ENCODE measurements at places on chromosomes 2 and 18.

GRCh38 chr2:112588611-112589045 lies 4.2 kb downstream of the CHCHD5 start:
- DNase-seq, result peak; percentile 76

GRCh38 chr2:47339745-47340541 lies 63.0 kb upstream of the MSH2 start:
- DNase-seq, result peak; percentile 43

DNA sequence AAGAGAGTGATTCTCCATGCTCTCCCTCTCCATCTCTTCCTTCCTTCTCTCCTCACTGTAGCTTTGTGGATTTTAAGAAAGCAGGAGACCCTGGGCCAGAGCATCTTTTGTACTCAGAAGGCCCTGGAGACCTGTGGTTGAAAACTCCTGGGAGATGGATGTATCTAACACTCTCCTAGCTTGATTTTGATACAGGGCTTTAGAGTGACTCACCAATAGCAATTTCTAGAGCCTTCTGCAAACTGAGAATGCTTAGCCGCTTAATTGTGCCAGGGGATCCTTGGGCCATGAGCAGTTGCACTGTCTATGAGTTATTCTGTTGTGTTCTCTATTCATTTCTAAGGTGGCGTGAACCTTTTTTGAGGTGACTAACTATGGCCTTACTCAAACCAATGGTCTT lies 17.7 kb downstream of the HOXD1 start:
- DNase-seq, result no peak

DNA sequence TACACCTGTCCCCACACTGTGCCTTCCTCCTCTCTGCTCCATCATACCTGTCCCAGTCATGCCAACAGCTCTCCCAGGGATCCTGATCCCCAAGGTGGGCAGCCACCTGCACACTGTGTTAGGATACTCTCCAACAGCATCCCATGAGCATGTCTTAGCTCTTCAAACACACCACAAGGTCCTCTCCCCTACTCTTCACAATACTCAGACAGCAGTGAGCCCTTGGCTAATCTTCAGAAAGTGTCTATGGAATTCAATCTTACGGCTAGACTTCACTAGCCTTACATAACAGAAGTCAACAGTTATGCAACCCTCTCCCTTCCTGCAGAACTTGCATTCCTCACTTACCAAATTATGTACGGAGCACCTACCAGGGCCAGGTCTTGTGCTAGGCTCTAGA lies 79.9 kb downstream of the MYO5B start:
- no peak for DNase-seq

DNA sequence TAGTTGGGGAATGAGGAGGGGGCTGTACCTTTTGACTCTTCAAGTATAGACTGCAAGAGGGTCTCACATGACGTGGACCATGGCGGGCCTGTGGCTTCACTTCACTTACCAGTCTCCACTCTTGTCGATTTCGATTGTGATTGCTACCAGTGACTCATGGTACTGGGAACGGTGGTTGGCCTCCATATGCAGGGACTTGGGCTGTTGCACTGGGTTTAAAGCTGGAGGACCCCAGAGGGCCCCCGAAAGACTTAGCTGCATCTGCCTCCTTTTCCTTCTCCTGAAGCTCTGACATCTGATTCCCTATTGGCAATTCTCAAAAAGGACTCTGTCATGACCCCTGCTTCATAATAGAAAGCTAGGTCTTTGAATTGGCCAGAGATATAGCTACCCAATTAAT lies 43.4 kb downstream of the HK2 start:
- DNase-seq, result no peak
